ENCODE measurements at places on chromosomes 2 and 18. TPM values are rescaled to one million over a fixed set of nuclear protein-coding genes. Genes with fewer than 3 reads are reported as not detected.

Gene GKN2
- total RNA-seq = not detected

Gene PCARE
- not detected for total RNA-seq

Gene FKBP7
- 31.2 TPM for total RNA-seq

Gene ANKRD29
- 0.43 TPM for total RNA-seq

Gene C1D
- total RNA-seq = 23.5 TPM

Gene CHRND
- not detected for total RNA-seq

Gene HOXD1
- under 0.01 TPM for total RNA-seq

Gene SPOPL
- 21.6 TPM for total RNA-seq

Gene INPP5D
- under 0.01 TPM for total RNA-seq

Gene PXDN
- 372 TPM for total RNA-seq

Gene STRADB
- 55.7 TPM for total RNA-seq

Gene HOXD12
- not detected for total RNA-seq

Gene CNGA3
- not detected for total RNA-seq

Gene PGAP1
- total RNA-seq = 11.7 TPM

Gene ECEL1
- not detected for total RNA-seq

Gene RGPD4
- total RNA-seq = not detected

Gene FOXD4L1
- total RNA-seq = under 0.01 TPM

Gene SGO2
- 12.1 TPM for total RNA-seq

Gene PTRHD1
- 27.4 TPM for total RNA-seq

Gene CCDC85A
- 2.3 TPM for total RNA-seq

Gene GCG
- total RNA-seq = not detected

Gene PROKR1
- not detected for total RNA-seq

Gene UGT1A9
- not detected for total RNA-seq

Gene MPHOSPH10
- 17.1 TPM for total RNA-seq

Gene REL
- 6.4 TPM for total RNA-seq

Gene DYNC1I2
- total RNA-seq = 101 TPM

Gene UCN
- total RNA-seq = 0.43 TPM

Gene ARMC9
- total RNA-seq = 189 TPM

Gene SALL3
- not detected for total RNA-seq

Gene IL36RN
- total RNA-seq = not detected

Gene ITGB6
- total RNA-seq = not detected

Gene TLX2
- not detected for total RNA-seq

Gene PDE11A
- total RNA-seq = under 0.01 TPM

Gene COBLL1
- 13.4 TPM for total RNA-seq

Gene GALNT5
- 7.7 TPM for total RNA-seq

Gene SCN3A
- under 0.01 TPM for total RNA-seq

Gene SCN7A
- 0.32 TPM for total RNA-seq

Gene GPAT2
- 1.9 TPM for total RNA-seq

Gene HOXD11
- 26.4 TPM for total RNA-seq

Gene RAPGEF4
- 1.3 TPM for total RNA-seq

Gene RESP18
- total RNA-seq = not detected

Gene OSBPL6
- total RNA-seq = 3.9 TPM

Gene LRATD1
- total RNA-seq = 1.7 TPM

Gene FBXO36
- 3.9 TPM for total RNA-seq

Gene PARD6G
- 1.7 TPM for total RNA-seq

Gene CYP27A1
- total RNA-seq = 16.1 TPM

Gene PKDCC
- 8.2 TPM for total RNA-seq

Gene ATP8B1
- 26.3 TPM for total RNA-seq

Gene SULT1C2
- total RNA-seq = not detected

Gene EXOC6B
- total RNA-seq = 40.2 TPM

Gene SPP2
- not detected for total RNA-seq

Gene RNF181
- 221 TPM for total RNA-seq

Gene SOCS6
- total RNA-seq = 34.5 TPM

Gene DNAJC5G
- total RNA-seq = not detected

Gene RAD51AP2
- under 0.01 TPM for total RNA-seq

Gene NFATC1
- 0.43 TPM for total RNA-seq

Gene DNAJC27
- 5.2 TPM for total RNA-seq
